ENCODE measurements at places on chromosomes 1 and 21.

DNA sequence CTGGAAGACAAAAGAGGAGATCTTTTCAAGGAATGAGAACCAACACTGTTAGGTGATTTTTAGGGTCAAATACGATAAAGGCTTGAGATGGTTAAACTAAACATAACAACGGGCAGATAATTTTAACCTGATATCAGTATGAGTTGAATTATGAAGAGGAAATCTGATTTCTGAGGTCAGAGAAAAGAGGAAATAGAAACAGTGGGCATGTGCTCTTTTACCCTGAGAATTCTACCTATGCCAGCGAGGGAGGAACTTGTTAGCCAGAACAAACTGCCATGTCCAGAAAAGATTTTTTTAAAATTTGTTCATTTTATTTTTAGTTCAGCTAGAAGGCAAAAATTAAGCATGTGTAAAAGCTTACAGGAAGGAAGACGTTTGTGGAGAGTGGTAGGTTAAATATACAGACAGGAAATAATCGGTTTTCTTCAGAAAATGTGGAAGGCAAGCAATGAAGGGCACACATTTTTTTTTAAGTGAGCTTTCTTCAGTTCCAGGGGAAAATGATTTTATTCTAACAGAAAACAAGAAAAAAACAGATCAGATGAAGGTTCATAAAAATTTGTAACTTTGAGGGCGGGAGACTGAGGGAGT lies 1745.3 kb downstream of the MRPL39 start:
- DNase-seq: no peak

- no peak for DNase-seq
Observed at GRCh38 chr1:247277191-247277590, 21.3 kb downstream of the VN1R5 start.

DNA sequence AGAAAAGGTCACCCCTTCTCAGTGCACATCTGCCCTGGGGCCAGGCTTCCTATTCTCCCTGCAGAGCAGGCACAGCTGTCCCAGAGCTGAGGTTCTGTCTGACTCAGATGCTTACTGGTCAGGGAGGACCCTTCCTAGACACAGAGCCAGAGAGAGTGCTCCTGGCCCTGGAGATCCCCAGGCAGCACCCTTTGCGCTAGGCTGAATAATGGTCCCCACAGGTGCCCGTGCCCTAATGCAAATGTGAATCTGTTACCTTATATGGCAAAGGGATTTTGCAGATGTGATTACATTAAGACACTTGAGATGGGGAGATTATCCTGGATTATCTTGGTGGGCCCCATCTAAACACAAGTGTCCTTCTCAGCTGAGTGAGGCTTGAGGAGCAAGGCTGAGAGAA lies 2.6 kb upstream of the TNNI1 start:
- no peak for DNase-seq

- no peak for DNase-seq
Observed at GRCh38 chr1:38950553-38950952, 8.9 kb upstream of the RHBDL2 start.
